ENCODE measurements at places on chromosomes 13 and 19.
A peak's percentile ranks its signal among the peaks of the same experiment; 100 is the strongest.

GRCh38 chr19:55474269-55475265 is 1.9 kb upstream of the ZNF628 start:
- no peak for DNase-seq

DNA sequence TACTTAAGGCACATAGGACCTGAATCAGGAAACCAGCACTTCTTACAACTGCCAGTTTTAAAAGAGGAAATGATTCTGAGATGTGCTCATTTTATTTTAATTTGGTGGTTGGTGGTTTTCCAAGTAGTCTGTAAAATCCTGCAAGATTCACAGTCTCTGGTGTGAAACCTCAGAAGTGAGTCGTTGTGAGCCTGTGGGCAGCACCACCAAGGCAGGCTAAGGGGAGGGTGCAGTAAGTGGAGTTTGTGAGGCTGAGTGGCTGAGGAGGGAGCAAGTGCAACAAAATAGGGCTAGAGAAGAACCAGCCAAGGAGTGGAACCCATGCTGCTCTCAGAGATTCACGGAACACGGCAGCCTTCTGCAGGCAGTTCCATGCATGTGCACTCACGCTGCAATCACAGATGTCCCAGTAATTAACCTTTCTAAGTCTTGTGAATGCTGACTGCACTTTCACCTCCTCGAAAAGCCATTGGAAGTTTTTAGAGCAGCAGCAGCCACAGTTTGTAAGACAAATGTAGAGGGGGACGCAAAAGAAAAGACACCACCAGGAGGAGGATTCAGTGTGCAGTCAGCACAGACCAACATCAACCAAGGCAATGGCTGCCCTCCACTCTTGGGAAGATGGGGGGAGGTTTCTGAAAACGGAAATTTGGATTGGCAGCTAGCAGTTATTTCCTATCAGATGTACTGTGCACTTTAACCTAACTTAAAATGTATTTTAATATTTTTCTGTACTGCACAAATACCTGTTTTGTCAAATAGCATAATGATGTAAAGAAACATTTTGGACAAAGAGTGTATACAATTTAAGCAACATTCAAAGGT is 44.9 kb downstream of the ESD start:
- DNase-seq: no peak

DNA sequence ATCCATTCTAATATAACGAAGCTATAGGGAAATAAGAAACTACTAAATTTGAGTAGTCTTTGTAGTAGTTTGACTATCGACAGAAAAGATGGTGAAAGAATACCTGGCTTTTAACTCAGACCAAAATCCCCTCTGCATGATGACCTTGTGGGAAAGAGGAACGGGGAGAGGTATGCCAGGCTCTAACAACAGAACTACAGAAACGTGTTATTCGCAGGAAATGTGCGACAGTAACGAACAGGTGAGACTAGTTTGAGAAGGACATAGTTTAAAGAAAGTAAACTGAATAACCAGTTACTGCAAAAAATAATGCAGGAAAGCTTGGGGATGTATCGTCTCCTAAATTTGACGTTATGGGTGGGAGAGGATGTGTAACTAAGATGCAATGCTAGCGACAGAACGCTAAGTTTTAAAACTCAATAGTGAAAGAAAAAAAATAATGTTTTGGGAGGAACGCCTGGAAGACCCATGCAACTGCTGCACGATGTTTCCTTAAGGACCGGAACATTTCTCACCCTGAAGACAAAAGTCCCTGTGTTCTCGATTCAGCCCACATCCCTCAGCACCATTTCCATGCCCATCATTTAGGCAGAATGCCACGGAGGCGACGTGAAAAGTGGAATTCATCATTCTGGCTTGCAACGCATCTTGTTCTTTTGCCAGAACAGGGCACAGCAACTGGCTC is 1.6 kb upstream of the RAP2A start:
- DNase-seq: no peak

GRCh38 chr13:110233181-110233950 is 73.6 kb downstream of the COL4A1 start:
- peak; percentile 66 for DNase-seq

DNA sequence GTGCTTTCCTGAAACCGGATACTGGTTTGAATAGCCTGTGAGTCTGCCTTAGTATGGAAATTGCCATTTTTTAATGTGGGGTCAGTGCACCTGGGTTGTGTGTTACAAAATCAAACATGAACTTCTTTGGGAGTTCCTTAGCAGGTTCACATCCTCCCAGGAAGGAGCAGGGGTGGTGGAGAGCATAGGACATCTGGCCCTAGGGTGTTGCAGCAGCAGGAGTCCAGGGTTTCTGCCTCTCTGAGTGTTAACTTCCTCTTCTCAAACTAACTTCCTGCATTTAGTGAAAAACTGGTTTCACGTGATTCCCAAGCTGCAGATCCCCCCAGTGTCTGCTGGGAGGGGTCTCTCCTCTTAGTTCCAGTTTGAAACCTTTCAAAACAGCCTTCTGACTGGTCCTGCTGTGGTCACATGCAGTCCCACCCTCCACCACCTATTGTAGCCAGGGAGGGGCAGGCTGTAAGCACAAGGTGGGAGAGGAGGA is 7.2 kb downstream of the RNASEH2B start:
- no peak for DNase-seq

GRCh38 chr19:54517483-54517882 is 14.9 kb downstream of the LAIR2 start:
- DNase-seq: peak; percentile 33

- DNase-seq: no peak
These were observed 2.1 kb upstream of the VWA8 start for GRCh38 chr13:41962994-41963393.

GRCh38 chr19:55605637-55606470 is at the start of gene ZNF865:
Gene ZNF865 (plus strand): TSS chr19:55605647. CDS start chr19:55613619, 7,972 bp downstream.
- peak; percentile 75 for DNase-seq

- DNase-seq: no peak
These were observed 10.2 kb downstream of the TSC22D1 start for GRCh38 chr13:44565881-44566280.

GRCh38 chr19:2291185-2291751 is 9.3 kb upstream of the PEAK3 start:
- no peak for DNase-seq

- DNase-seq: no peak
These were observed 2466.4 kb upstream of the PCDH20 start for GRCh38 chr13:63882052-63882451.

- DNase-seq: no peak
These were observed 39.5 kb downstream of the PCCA start for GRCh38 chr13:100128373-100128772.

DNA sequence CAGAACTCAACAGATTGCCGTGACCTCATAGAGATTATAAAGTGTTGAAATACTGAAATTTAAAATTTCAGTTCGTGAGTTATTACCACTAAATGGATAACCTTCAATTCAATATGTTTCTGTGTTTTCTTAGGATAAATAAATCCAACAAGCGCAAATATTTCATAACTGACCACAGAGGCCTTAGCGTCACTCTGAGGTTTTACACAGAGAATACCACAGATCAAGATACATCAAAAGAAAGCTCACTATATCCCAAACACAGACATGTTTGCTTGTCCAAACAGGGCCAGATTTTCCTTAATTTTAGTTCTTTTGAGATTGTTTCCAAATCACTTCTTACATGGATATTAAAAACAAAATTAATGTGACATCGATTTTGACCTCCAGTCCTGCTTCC is 235.8 kb downstream of the EFNB2 start:
- DNase-seq: no peak

GRCh38 chr19:40466985-40467734 is at the start of gene SPTBN4:
Gene SPTBN4 (plus strand): TSS chr19:40467001. CDS start chr19:40472622, 5,621 bp downstream.
- no peak for DNase-seq

- DNase-seq: no peak
These were observed 1776.2 kb downstream of the PCDH9 start for GRCh38 chr13:65453982-65454381.

GRCh38 chr13:110068176-110068473 is 238.8 kb downstream of the COL4A1 start:
- DNase-seq: no peak

DNA sequence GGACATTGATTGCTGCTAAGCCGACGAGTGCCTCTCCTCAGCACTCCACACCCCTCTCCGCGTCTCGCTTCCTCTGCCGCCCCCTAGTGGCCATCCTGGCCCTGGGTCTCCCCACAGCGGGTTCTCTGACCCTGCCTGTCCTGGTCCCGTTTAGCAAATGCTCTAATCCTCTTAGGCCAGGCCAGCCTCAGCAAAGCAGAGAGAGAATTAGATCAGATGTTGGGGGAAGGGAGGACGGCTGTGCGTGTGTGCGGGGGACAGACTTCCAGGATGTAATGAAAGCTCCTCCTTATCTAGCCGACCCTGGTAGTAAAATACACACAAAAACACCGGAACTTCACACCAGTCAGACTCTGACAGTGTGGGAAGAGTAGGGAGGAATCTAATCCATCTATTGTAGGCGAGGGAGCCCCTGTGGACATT is 4.5 kb downstream of the TPRX2 start:
- peak; percentile 80 for DNase-seq

- no peak for DNase-seq
These were observed 54.6 kb upstream of the MYO16 start for GRCh38 chr13:108574856-108575255.

DNA sequence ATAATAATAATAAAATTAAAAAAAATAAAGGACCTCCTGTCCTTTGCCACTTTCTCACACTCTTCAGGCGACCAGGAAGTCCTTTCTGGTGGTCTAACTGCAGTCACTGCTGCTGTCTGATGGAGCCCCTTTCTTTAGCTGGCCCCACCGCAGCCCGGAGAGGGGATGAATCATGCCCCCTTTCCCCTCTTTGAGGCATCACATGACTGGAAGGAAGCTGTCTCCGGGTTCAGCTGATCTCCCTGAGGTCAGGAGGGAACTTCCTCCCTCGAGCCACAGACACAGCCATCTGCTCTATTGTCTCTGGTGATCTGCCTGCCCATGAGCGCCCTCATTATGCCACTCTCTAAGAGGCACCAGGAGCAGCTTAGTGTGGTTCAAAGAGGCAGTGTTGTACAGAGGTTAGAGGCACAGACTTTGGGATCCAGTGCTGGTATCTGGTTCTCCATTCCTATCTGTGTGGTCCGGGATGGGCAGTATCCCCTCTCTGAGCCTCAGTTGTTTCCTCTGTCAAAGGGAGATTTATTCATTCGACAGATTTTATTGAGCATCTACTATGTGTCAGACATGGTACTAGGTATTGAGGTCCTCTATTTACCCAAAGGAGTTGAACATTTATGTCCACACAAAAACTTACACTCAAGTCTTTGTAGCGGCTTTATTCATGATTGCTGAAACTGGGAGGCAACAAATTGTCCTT is 30.0 kb downstream of the VAV1 start:
- peak; percentile 33 for DNase-seq

DNA sequence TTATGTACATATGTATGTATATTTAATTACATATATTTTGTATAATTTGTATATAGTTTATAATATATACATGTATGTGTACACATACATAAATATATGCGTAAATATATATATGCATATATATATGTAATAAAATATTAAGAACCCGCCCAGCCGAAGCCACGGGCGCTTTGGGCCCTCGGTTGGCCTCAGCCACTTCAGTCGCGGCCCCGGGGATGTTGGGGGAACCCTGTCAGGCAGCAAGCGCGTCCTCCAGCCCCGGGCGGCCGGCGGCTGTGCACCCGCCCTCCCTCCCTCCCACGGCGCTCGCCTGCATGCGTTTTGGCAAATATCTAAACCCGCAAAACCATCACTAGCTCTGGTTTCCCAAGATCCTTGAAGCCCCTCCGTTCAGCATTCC is 7.9 kb upstream of the ZNF606 start:
- DNase-seq: no peak

GRCh38 chr19:46298479-46299003 is 1.7 kb downstream of the HIF3A start:
- DNase-seq: no peak

DNA sequence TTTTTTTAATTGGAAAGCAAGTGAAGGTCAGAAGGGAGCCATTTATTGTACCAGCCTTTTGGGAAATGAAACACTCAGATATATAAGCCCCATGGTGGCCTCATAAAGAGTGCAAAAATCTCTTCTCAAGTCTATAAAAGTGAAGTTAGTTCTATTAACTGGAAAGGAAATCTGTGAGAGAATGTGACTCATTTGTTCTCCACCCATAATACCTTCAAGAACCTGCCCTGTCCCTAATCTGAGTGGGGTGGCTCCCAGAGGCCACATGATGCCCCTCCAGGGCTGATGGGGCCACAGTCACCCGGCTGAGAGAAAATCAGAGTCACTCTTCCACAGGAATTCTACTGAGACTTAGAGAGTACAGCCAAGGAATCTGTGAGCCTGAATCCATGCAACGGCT is 65.8 kb upstream of the SERP2 start:
- no peak for DNase-seq

DNA sequence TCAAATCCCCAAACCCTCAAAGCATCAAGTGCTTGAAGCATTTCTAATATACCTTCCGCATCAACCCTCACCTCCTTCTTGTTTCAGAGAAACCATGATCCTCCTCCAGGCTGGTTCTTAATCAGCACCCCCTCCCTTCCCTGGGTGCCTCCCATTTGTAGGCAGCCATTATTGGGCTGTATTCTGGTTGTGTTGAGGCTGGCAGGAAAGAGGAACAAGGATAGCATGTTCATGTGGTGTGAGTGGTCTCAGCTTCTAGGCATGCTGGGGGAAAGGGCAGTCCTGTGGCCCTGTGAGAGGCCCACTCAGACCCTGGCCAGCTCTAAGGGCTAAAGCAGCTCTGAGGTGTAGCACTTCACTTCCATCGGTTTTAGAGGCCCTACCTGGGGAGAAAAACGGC is 18.9 kb upstream of the TRIM13 start:
- DNase-seq: no peak

GRCh38 chr13:106518512-106518911 is 16.9 kb downstream of the EFNB2 start:
- DNase-seq: no peak

- no peak for DNase-seq
These were observed 62.2 kb downstream of the UNC13A start for GRCh38 chr19:17625980-17626379.

- no peak for DNase-seq
These were observed 823 bp downstream of the FBXO17 start for GRCh38 chr19:38974624-38975213.

- no peak for DNase-seq
These were observed 3.4 kb downstream of the NOTCH3 start for GRCh38 chr19:15197275-15197941.

- no peak for DNase-seq
These were observed at the start of gene SACS for GRCh38 chr13:23433171-23434153. Gene SACS (minus strand): TSS chr13:23433702. CDS start chr13:23411239, 22,463 bp downstream.

DNA sequence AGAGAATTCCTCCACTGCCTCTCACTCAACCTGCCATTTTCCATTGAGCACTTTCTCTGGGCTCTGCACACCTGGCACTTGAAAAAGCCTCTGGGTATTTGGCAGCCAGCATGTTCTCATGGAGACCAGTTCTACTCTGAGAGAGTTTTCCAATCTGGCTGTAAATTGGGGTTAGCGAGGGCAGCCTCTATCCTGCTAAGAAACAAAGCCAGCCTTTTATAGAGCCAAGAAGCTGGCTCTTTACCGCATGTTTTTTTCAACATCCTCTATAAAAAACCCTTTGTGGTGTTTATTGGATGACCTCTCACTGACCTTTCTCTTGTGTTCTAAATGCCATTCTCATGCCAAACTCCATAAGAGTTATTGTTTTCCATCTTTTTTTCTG is 52.6 kb upstream of the RCBTB2 start:
- DNase-seq: no peak

GRCh38 chr19:3020321-3020960 is 8.6 kb downstream of the TLE2 start:
- DNase-seq: no peak

GRCh38 chr13:28794396-28794795 is 25.7 kb upstream of the MTUS2 start:
- no peak for DNase-seq
